ENCODE measurements at places on chromosomes 5 and 9. TPM values are rescaled to one million over a fixed set of nuclear protein-coding genes. Genes with fewer than 3 reads are reported as not detected.

- no peak for DNase-seq
Measured at GRCh38 chr5:40481241-40481640, 198.5 kb upstream of the PTGER4 start.

GRCh38 chr9:97907632-97908031 is 14.7 kb downstream of the TRMO start:
- DNase-seq = no peak

ARHGAP26 gene
- 18.0 TPM for total RNA-seq

DNA sequence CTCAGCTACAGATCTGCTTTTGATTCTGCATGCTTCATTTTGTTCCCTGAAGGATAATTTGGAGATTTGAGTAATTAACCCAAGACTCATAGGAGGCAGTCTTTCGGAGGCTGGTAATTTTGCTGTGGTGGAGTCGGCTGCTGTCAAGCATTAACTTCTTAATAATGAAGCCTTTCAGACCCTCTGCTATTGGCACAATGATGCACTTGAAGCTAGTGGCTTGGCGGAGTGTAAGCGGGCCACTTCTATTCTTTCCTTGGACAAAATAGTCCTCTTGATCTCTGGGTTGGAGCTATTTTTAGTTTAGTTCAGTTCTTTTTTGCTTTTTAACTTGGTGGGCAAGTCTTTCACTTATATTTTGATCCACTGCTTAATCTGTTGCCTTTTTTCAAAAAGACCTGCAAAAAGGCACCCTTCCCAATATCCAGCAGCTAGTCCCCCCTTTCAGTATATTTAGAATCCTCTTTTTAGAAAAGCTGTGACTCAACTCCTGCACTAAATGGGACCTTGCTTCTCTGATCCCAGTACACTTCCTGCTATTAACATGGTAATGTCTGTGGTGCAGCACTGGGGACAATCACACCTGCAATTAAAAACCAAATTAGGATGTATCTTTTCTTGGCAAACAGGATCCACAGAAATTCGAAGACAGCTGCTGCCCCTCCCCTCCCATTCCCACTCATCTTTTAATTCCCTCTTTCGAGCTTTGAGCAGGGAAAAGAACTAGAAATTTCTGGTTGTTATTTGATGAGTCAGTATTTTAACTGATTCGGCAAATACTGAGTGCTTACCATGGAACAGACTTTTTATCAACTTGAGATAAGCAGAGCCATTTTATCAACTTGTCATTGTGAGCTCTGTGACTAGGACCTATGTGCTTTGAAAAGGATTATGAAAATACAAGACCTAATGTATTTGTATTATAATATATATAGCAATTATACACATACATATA is 169.4 kb upstream of the ANKRD55 start:
- DNase-seq = no peak

DNA sequence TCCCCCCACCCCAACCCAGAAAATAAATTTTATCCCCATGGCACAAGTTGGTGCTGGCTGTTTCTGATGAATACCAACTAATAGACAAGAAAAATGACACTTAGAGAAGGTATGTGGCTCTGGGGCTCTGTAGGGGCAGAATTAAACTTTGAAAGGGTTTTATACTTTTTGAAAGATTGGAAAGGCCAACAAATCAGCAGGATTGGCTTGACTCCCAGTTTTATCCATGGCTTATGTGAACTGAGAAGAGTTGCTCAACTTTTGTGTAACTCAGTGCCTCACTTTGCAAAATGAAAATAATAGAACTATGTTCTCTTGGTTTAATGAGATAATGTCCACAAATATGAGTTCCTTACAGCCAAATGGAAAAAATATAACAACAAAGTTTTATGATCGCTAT is 288.9 kb upstream of the KIF2A start:
- no peak for DNase-seq

DNA sequence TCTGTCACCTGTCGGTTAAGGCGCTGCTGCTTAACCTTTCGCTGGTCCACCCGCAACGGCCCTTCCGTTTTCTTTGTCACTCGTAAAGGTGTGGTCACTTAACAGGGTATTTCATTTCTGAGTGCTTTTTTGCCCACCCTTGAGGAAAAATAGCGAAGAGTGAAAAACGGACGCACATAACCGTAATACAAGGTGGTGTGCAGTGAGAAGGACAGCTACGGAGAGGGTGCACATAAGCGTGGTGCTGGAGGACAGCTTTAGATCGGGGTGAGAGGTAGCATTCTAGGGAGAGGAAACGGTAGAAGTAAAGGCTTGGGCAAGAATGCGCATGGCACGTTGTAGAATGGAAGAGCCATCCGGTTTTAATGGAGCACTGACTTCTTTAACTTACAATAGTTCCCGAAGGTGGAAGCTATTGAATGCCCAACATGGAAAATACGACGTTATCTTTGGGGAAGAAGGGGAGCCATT is 761 bp downstream of the CCT5 start:
- DNase-seq = peak; percentile 38

DNA sequence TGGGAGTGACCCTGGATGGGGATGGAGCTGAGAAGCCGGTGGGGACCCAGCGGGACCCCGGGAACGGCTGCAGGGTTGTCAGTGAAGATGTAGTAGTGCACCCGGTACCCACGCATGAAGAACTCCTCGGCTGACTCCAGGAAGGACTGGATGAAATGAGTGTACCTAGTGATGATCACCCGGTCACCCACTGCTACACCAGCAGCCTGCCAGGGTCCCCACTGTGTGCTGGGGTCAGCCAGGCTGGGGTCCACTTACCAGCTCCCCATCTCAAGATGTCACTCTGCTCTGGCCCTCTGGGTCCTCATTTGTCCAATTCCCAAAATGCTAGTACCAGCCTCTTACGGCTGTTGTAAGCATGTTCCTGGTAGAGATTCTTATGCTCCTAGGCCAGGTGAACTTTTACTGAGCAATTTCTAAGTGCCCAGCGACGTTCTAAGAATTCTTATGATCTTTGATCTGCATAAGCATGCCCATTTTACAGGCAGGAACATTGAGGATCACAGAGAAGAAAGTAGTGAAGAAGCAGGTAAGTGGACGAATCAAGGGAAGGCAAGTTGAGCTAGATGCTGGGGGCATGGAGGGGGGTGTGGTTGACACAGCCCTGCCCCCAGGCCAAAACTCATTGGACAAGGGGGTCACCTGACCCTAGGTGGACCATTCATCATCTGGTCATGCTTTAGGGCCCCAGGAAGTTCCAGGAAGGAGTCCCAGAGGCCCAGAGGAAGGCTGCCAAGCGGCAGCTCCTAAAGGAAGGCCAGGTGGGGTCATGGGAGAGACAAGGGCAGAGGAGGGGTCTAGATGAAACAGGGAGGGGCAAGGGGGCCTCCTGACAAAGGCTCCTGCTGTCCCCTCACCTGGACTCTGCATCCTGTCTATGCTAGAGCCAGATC is 9.4 kb downstream of the GBGT1 start:
- no peak for DNase-seq

PRDM9 gene
- not detected for total RNA-seq

TNFSF15 gene
- 0.23 TPM for total RNA-seq

SLC36A1 gene
- 3.7 TPM for total RNA-seq

- DNase-seq = no peak
Measured at GRCh38 chr9:70861797-70862196, 259.6 kb downstream of the TRPM3 start.

GRCh38 chr9:105357937-105358336 is 89.9 kb upstream of the FSD1L start:
- DNase-seq = no peak

DNA sequence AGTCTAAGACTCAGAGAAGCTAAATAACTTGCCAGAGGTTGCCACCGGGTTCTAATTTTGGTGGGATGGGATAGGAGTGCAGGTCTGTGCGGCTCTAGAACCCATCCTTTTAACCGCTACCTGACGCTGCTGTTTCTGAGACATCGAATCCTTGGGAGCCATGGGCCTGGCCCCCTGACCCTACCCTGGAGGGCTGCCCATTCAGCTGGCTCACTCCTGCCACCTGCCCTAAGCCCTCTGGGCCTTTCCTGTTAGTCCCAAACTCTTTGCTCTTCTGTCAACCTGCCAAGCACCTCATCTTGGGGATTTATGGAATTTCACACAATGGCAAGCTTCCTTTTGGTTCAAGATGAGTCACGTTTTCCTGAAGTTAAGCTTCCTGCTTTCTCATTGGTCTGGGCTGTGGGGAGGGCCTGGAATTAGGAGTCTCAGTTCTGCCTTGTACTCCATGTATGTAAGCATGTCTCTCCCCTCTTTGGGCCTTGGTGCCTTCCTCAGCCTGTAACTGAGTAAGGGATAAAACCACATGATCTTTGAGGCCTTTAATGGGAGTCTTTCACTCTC is 26.6 kb downstream of the ENHO start:
- no peak for DNase-seq

FOXD4L3 gene
- not detected for total RNA-seq

- no peak for DNase-seq
Measured at GRCh38 chr5:144032375-144032774, 138.1 kb downstream of the YIPF5 start.

Measured in activated CD8-positive, alpha-beta T cell treated with anti-CD3 and anti-CD28 coated beads for 36 hours (primary cell).